ENCODE measurements at places on chromosomes 2 and 18.

GRCh38 chr2:99775585-99775984, 285.8 kb upstream of the REV1 start:
- no peak for DNase-seq

DNA sequence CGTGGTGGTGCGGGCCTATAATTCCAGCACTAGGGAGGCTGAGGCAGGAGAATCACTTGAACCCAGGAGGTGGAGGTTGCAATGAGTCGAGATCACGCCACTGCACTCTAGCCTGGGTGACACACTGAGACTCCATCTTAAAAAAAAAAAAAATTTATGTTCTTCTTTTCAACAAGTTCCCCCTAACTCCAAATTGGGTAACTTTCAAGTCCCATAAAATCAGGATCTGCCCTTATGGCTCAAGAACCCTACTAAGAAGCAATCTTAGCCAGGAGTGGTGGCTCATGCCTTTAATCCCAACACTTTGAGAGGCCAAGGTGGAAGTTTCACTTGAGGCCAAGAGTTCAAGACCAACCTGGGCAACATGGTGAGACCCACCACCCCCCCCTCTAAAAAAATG, 30.3 kb upstream of the TLK1 start:
- DNase-seq, result no peak

DNA sequence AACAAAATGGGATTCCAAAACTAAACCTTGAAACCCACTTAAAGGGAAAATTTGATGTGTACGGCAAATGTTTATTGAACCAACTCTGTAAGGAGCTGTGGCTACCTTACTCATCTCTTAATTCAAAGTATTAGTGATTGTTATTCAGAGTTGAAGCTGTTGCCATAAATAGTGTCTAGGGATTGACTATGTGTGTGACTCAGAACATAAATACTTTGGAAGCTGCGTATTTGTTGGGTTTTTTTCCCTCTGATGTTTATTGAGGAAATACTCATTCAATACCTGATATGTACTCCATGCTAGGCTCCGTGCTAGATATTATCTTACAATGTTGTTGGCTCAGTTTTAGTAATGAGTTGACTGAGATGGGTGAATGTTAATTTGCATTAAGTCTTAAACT, 90.4 kb downstream of the PTRHD1 start:
- peak; percentile 58 for DNase-seq

- no peak for DNase-seq
Measured at GRCh38 chr18:28712796-28713425, 536.0 kb upstream of the CDH2 start.

DNA sequence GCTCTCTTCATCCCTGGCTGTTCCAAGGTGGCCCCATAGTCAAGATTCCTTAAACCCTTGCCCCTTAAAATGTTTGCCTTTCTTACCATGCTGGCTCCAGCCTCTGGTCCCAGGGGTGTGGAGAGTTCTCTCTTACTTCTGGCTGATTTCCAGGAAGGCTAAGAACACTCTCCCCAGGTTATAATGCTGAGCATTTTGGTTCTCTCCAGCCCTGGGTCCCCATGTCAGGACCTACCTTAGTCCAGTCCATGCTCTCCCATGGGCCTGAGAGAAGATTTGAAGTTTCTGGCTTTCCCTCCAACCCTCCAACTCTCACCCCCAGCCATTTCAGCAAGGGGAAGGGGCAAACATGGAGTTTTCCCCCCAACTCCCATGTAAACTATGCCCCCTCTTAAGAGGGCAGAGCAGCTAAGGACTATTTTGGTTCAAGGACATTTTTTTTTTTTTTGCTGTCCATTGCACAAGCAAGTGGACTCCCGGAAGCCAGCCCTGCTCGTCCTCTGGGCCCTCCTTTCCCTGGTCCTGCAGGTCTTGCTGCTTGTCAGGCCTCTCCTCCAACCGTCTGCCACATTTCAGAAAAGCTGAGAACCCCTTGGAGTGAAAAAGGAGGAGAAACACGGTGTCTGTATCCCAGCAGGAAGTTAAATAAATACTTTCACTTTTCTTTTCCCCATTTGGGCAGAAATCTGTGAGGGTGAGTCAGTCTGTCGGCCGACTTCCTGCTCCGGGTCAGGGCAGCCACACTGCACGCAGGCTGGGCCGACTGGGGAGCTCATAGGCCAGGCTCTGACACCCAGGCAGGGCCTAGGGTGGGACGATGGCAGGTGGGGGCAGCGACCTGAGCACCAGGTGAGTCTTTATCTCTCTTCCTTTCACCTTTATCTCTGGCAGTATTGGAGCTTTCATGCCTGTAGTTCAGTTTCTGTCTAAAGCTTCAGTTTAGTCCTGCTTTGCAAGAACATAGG, at the start of gene SP140L:
SP140L (plus strand) TSS at position 741 of the 965 bp plus-strand sequence; CDS start at position 818, 77 bp downstream.
- DNase-seq, result peak; percentile 91

DNA sequence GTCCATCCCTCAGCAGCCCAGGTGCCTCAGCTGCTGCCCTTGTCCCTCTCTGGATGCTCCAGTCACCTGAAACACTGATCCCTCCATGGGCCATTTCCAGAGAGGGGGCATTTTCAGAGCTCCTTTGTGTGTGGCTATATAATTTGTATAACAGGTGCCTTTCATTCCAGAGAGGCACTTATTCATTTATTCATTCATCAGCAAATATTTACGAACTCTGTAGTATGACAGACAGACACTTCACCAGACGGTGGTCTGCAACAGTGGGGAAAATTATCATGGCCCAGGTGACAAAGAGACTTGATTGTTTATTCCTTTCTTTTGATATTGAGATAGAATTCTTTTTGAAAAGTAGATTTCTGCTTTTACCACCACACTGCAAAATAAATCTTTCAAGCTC, 361.7 kb downstream of the TMEM182 start:
- no peak for DNase-seq

DNA sequence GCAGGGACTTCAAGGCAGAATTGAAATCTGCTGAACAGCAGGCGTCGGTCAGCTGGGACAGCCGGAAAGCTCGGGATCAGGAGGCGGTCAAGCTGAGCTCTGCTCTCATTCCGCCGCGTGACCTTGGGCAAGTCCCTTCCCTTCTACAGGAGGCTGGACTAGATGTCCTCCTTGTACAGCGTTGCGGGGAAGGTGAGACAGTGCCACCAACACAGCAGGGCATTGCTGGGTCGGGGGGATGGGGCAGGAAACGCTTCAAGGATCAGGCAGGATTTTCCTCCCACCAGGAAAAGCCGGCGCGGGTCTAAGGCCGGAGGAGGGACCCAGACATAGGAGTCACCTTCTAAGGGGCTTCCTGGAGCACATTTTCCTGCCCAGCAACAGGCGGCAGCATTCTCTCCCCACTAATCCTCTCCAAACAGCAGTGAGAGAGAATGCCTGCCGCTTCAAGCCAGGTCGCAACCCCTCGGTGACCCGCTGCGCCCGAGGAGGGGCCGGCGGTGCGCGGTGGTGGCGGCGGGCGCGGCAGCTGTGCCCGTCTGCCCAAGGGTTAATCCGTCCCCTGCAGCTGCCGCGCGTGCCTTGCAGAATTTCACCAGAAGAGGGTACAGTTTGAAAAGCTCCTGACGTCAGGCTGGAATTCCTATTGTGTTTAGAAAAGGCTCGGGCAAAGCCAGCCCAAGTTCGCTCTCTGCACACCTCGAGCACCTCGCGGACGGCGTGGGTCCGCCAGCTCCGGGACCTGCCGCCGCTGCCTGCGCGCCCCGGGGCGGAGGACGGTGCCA, at the start of gene KCNF1:
KCNF1 (plus strand) TSS at position 644 of the 785 bp plus-strand sequence. CDS start 493 bp downstream, outside the sequence.
- DNase-seq, result no peak

- DNase-seq, result no peak
Measured at GRCh38 chr18:36499938-36500337, 202.4 kb downstream of the FHOD3 start.

GRCh38 chr2:179020156-179020750, 29.7 kb downstream of the CCDC141 start:
- DNase-seq, result peak; percentile 52

GRCh38 chr18:37327063-37327577, 238.5 kb downstream of the CELF4 start:
- DNase-seq, result no peak

DNA sequence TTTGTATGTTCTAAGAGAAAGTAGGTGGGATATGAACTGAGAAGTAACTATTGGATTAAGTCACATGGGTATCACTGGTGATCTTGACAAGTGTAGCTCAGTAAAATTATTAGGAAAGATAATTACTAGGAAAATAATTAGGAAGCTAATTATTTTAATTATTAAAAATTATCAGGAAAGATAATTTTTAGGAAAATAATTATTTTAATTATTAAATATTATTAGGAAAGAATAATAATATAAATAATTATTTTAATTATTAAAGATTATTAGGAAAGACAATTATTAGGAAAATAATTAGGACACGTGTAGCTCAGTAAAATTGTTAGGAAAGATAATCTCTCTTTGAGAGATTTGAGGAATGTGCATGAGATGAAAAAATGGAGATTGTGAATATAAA, 623.4 kb upstream of the PIK3C3 start:
- no peak for DNase-seq

GRCh38 chr2:55805686-55806085, 112.0 kb upstream of the PNPT1 start:
- no peak for DNase-seq

- no peak for DNase-seq
Measured at GRCh38 chr18:74225193-74225840, 66.4 kb downstream of the CYB5A start.

DNA sequence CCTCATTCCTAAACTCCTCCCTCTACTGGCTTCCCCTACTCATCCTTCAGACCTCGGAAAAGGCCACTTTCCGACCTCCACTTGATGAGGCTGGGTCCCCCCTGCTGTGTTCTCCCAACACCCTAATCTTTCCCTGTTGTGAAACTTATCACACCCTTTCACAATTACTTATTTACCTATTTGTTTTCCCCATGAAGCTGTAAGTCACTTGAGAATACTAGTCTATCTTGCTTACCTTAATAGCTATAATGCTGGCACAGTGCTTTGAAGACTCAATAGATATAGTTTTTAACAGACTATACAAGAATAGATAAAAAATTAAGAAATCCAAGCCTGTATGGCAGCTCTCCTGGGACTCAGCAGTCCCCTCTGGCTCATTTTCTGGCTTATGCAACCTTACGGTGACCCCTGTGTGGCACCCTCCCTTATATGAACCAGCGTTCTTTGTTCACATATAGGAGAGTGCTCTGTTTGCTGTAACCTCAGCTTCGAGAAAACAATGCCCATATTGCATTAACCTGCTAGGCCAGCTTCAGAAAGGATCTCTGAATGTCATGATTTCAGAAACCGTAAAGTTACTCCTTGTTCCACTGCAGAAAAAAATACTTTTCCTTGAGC, 220.4 kb upstream of the PKDCC start:
- DNase-seq, result no peak

DNA sequence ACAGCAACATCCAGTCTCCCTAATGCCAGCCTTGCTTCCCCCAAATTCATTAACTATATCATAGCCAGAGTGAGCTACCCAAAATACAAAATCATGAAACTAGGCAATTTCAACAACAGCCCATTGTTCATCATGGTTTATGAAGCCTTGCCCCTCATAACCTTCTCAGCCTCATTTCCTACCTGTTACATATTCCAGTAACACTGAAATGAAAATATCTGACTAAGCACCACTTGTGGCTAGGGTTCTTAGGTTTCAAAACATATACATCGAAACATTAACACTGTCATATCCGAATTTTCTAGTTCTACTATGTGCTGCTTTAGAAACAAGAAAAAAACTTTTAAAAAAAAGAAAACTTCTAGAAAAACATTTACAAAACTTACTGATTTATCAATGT, 59.5 kb downstream of the ATAD2B start:
- DNase-seq, result no peak

DNA sequence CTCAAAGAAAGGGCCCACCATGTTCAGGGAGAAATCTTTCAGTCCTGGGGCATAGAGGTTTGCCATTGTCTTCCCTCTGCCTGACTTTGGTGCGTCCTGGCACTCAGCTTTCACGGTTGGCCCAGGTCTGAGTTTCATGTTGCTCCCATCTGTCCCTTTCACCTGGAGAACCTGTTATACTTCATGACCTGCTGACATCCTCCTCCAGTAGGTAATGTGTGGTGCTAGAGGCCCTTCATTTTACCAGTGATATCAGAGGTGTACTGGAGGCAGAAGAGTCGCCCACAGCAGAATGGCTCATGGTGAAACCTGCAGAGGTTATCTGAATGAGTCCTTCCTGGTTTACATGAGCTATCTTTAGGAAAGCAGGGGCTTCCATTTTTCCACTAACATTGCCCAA, 128.8 kb upstream of the DLX2 start:
- no peak for DNase-seq

DNA sequence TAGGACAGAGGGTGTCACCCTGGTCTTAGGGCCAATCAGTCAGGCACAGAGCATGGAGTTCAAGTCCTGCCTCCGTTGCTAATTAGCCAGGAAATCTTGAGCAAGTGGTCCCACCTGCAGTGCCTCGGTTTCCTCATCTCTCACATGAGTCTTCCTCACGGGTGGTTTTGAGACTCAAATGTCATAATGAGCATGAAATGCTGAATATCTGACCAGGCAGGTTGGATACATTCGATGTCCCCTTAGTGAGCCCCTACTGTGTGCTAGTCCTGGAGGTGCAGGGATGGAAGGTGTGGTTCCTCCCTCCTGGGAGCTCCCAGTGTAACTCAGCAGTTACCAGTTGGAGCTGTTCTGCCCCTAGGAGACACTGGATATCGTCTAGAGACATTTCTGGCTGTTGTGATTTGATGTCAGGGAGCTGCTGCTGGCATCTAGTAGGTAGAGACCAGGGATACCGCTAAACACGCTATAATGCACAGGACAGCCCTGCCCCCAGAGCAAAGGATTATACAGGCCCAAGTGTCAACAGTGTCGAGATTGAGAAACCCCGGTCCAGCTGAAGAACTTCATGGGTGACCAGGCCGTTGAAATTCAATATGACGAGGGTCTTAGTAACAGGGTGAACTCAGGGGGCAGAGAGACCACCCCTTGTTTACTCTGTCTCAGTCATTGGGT, 118.5 kb upstream of the TWIST2 start:
- no peak for DNase-seq

GRCh38 chr2:176103194-176103593, 3.6 kb downstream of the HOXD12 start:
- no peak for DNase-seq

DNA sequence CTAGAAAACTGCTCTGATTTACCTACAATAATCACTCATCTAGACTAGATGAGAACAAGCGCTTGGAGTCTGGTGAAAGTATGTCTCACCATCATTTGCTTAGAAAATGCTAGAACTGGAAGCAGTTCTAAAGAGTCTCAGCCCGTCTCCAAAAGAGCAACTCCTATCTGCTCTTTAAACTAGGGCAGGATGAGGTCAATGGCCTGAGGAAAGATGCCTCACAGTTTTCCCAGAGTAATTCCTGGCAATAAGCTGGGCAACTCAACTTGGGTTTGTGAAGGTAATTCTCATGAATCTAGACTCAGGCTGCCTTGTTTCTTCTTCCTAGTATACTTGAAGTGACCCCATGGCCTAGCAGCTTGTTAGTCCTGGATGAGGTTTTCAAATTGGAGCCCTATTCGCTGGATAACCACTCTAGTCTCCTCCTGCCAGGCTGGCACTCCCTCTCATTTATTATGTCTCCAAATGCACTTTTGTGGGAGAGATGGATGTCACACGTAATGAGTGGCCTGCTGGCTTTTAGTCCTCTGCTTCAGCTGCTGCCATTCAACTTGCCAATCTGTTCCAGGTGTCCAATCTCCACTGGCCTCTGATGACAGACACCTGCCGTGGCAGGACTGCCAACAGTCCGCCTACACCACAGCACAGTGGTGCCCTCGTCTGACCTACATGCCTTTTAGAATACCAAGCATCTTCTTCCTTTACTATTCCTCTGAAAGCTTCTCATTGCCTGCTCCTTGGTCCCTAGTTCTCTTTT, 80.9 kb downstream of the CABYR start:
- DNase-seq, result no peak
